Inflammatory macrophage (primary cell): ENCODE measurements at places on chromosomes 11 and 22.

GRCh38 chr11:117107701-117108590 is 9.7 kb upstream of the SIK3 start:
- DNase-seq: no peak

- peak; percentile 14 for DNase-seq
Measured at GRCh38 chr11:95924414-95924760, 480 bp upstream of the MTMR2 start.

GRCh38 chr11:117752721-117753237 is 44.2 kb downstream of the DSCAML1 start:
- no peak for DNase-seq

DNA sequence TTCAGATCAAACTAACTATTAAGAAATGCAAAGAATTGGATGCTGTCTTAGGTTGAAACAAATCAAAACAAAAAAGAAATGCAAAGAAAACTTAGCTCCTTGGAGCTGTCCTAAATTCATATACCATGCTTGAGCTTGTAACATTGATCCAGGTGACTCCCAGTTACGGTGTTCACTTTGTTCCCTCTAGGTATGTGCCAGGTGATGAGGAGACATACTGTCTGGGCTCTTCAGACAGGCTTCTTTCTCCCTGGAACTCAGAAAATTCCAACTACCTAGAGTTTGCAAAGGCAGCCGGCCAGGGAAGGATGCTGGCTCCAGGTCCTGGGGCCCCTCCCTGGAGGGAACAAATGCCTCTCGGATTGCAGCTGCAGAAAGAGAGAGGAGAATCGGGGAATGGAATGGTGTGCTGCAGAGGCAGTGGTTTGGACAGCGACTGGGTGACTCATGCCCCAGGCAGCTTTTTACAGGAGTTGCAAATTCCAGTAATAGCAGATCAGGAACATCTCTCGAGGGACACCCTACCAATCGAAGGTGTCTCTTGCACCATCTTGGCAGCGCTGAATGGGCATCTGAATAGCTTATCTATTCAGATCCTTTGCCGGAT is 12.3 kb upstream of the ASPHD2 start:
- no peak for DNase-seq

DNA sequence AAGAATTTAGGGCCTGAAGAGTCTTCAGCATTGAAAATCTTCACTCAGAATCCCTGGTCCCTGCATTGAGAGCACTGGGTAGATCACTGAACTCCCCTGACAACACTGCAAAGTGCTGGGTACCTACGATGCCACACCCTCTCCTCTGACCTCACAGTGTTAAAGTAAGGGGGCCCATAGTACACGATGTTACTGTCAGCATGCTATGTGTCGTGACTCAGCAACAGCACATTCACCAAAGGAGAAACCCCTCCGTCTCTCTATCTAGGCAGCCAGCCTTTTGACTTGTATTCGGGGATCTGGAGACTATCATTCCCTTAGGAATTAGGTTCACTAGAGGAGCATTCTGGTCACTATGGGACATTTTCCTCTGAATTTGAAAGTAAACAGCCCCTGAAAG is 67.4 kb upstream of the PITPNB start:
- no peak for DNase-seq

GRCh38 chr11:72776844-72777754 is 16.7 kb downstream of the STARD10 start:
- DNase-seq: no peak

- no peak for DNase-seq
Measured at GRCh38 chr11:119307219-119307618, 9.7 kb downstream of the MCAM start.

- no peak for DNase-seq
Measured at GRCh38 chr22:21593406-21594232, 26.1 kb downstream of the UBE2L3 start.

GRCh38 chr11:65585396-65586246 is 9.8 kb downstream of the EHBP1L1 start:
- no peak for DNase-seq

GRCh38 chr22:38193580-38193979 is 8.2 kb upstream of the MAFF start:
- peak; percentile 89 for DNase-seq

GRCh38 chr22:43476751-43477725 is 65.2 kb downstream of the MPPED1 start:
- DNase-seq: no peak

GRCh38 chr11:17745023-17745772 is 10.6 kb downstream of the KCNC1 start:
- DNase-seq: no peak

GRCh38 chr11:2267851-2268728 is 2.3 kb downstream of the ASCL2 start:
- DNase-seq: no peak

- DNase-seq: no peak
Measured at GRCh38 chr11:12164061-12165014, 53.9 kb downstream of the MICAL2 start.

- no peak for DNase-seq
Measured at GRCh38 chr11:27693398-27693797, 6.9 kb downstream of the BDNF start.

GRCh38 chr11:120543521-120544215 is 32.1 kb downstream of the GRIK4 start:
- no peak for DNase-seq

DNA sequence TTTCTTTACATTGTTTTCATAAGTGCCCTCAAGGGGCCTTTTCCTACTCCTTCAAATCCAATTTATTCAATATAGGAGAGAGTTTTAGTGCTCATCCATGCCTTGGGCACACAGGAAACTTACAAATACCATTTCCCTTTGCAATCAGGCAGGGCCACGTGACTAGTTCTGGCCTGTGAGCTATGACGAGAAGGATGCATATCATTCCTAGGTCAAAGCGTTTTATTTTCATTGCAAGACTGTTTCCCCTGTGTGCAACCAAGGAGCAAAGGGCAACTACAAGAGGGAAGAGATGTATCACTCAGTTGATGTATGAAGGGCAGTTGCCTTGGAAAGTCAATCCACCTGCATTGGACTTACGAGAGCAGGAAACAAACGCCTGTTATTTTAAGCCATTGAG is 1.9 kb upstream of the TRAF6 start:
- DNase-seq: no peak
